ENCODE measurements at places on chromosomes 2 and 18.

GRCh38 chr18:8389391-8390340, 219.6 kb upstream of the RAB12 start:
- peak; percentile 47 for DNase-seq

- no peak for DNase-seq
Measured at GRCh38 chr2:233413559-233414272, 59.4 kb downstream of the DGKD start.

- no peak for DNase-seq
Measured at GRCh38 chr18:52499016-52499415, 159.0 kb downstream of the DCC start.

- DNase-seq, result no peak
Measured at GRCh38 chr18:47929681-47930198, 719 bp downstream of the SMAD2 start.

DNA sequence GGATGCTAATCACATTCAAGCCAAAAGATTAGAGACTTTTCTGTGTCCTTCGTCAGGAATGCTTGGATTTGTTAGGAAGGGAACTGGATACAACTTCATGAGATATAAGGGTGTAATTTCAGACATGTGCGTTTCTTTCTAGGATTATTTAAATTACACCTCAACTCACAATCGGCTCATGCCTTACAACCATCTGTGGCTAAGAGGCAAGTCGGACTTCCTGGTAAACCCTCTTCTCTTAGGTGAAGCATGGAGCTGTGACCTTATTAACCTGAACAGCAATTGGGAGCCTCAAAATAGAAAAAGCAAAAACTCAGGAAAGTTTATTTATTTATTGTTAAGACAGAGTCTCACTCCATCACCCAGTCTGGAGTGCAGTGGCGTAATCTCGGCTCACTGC, 61.8 kb downstream of the SEMA4F start:
- no peak for DNase-seq

DNA sequence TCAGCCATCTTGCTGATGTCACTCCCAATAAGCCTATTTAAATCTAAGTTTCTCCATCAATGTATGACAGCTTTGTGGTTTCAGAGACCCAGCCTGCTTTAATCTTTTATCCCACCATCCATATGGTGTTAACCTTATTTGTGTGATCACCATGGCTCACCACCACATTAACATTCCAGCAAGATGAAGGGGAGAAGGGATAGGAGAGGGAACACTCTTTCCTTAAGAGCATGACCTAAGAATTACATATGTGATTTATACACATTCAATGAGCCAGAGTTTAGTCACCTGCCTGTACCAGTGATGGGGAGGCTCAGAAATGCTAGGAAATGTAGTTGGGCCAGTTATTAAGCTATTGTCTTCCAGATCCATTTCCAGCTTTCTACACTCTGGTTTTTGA, 44.5 kb upstream of the CHN1 start:
- no peak for DNase-seq

GRCh38 chr18:79819968-79820351, 22.2 kb downstream of the KCNG2 start:
- no peak for DNase-seq

DNA sequence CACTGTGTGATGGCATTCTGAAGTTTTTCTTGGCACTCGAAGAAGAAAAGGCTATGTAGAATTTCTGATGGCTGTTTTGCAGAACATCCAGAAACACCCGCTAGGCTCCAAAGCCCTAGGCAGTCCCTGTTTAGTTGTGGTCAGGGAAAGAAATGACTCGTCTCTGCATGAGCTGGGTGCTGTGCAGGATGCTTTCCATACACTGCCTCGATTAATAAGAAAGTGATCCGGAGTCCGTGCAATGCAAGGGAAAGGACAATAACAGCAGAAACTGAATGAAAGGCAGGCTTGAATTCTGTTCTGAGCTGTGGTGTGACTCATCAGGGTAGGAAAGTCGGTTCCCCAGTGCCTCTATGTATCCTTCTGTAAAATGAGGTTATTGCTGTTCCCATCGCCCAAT, 18.7 kb downstream of the MAPRE3 start:
- no peak for DNase-seq

GRCh38 chr2:102018823-102019445, 27.2 kb downstream of the IL1R2 start:
- DNase-seq, result no peak

DNA sequence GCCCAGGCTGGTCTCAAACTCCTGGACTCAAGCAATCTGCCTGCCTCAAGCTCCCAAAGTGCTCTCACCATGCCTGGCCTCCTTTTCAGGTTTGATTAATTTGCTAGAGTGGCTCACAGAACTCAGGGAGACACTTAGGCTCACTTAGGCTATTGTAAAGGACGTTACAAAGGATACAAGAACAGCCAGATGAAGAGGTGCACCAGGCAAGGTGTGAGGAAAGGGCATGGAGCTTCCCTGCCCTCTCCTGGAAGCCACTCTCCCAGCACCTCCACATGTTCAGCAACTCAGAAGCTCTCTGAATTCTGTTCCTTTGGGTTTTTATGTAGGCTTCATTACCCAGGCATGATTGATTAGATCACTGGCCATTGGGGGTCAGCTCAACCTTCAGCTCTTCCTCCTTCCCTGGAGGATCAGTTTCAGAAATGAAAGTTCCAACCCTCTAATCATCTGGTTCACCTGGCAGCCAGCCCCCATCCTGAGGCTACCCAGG, 78.7 kb upstream of the RGPD5 start:
- no peak for DNase-seq

DNA sequence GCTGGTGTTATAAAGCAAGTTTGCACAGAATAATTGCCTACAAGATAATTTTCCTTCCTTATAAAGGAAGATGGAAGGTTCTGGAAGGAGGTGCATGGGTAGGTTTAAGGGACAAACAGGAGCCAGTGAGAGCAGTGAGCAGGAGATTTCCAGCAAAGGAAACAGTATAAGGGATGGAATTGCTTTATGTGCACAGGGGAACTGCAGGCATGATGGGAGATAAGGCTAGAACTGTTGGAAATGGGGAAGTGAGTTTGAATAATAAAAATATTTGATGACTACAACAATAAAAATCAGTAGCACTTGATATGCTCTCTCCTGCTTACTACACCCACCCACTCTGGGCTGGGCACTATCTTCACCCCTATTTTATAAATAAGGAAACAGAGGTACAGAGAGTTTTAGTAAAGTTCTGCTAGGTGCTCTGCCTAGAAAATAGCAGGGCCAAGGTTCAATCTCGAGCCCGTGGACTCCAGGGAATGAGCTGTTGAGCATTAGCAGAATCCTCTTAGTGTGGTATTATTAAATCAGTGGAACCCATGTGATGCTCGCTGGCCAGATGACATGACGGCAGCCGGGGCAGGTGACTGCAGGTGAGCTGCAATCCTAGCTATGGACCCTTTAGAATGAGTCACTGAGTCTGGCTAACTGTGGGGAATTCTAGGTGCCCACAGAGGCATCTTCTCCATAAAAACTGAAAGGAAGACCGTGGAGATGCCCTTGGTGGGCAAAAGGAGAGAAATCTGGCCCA, 302.5 kb downstream of the PIEZO2 start:
- DNase-seq, result no peak

DNA sequence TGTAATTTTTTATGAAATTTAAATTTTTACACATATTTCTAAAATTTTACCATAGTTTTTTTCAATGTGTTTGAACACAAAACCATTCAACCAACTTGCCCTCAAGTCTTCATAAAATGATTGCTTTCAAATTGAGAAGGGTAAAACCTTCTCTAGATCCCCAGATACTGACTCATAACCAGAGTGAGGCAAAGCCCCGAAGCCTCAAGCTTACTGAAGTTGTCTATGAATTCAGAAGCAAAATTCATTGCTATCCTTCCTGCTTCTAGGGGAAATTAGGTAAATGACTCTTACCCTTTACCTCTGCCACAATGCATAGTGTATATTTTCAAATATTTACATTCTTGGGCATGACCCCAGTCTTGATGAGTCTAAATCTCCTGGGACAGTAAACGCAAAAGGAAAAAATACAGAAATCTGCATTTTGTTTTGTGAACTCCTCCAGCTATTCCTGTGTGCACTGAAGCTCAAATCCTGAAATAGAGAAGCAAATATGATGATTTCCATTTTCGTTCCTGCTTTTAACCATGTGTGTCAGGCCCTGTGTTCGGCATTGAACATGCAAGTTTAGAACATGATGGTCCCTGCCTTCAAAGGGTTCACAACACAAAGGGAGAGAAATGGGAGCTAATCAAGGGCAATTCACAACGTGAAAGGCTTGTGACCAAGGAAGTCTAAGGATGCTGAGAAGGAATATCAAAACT, 246.3 kb downstream of the SUCLG1 start:
- no peak for DNase-seq

GRCh38 chr18:26960911-26961310, 95.4 kb upstream of the AQP4 start:
- no peak for DNase-seq

DNA sequence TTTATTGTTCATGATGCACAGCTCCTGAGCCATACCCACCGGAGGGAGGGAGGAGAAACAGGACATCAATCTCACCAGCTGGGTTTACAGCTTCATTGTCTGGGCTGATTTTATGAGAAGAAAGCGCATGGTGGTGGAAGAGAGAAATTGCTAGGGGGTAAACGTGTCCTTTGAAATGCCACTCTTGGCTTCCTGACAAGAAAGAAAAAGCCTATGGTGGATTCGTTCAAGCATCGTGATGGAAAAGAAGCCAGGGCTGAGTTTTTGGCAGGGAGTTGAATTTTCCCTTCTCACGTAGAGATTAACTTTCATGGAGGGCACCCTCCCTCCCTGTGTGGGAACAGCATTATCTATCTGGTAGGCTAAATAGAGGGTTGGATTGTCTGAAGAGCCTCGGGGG, 502.0 kb downstream of the SLC4A3 start:
- no peak for DNase-seq

DNA sequence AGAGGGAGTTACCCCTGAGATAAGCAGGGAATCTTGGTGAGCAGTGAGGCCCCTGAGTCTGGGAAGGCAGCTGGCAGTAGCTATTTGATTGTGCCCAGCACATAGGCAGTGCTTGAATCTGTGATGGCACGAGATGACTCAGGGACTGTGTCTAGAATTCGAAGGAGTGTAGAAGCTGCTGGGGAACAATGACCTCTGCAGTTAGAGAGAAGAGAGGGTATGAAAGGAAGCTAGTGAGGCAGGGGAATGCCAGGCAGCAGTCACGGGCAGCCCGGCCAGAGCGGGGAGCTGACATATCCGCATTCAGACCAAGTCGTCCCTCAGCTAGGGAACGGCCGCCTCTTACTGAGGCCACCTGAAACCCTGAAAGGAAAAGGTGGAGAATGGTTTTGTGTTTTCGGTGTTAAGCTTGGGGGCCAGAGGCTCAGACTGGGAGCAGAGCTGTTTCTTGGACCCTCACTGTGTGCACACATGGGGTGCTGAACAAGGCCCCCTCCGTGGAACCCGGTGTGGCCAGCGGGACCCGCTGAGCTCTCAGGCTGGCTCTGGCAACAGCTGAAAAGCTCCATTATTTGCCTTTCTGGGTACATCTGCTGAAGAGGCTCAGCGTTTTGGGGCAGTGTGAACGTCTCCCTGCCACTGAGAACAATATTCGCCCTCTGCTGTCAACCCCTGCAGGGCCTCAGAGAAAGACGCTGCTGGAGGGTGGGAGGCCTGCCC, 32.9 kb downstream of the ARHGEF4 start:
- no peak for DNase-seq

DNA sequence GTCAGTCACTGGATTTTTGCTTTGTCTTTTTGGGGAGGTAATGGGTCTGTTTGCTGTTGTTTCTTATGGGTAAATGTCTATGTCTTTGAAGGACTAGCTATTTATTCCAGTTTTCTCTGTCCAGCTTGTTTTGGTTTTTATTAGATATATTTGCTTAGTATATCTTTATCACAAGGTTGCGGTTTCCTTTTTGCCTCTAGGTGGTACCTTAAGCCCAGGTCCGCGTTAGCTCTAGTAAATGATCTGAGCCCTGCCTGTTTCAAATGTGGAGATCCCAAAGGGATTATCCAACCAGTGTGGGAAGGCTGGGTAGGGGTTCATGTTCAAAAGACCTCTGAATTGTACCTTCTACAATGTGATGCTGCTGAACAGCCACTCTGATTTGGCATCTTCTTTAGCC, 114.5 kb downstream of the MYO3B start:
- DNase-seq, result no peak

All from activated CD4-positive, alpha-beta T cell treated with anti-CD3 and anti-CD28 coated beads, Interleukin-2, amount 10 ng/mL, durations not matched to agents 7 days and 5 days (primary cell).